SIG-M5 (cell line): ENCODE measurements at places on chromosomes 12 and 14.
A peak's percentile ranks its signal among the peaks of the same experiment; 100 is the strongest.

GRCh38 chr12:14260011-14260993 lies 105.2 kb upstream of the ATF7IP start:
- DNase-seq = no peak

DNA sequence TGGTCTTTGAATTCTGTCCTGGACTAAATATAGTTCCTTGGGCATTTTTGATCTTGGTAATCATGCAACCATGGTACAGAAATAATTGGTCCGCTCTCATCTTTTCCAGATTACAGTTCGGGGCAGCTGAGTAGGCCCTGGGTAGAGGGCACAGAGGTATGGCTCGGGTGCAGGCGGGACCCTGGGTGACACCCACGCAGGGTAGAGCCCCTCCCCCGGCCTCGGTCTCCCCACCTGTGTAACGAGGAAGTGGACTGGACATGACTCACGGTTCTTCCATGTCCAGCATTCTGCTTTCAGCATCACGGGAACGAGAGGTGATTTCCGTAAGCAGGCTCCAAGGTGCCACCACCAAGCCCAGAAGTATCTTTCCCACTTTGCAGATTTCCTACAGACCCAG lies 91.0 kb upstream of the DIO3 start:
- DNase-seq = no peak

DNA sequence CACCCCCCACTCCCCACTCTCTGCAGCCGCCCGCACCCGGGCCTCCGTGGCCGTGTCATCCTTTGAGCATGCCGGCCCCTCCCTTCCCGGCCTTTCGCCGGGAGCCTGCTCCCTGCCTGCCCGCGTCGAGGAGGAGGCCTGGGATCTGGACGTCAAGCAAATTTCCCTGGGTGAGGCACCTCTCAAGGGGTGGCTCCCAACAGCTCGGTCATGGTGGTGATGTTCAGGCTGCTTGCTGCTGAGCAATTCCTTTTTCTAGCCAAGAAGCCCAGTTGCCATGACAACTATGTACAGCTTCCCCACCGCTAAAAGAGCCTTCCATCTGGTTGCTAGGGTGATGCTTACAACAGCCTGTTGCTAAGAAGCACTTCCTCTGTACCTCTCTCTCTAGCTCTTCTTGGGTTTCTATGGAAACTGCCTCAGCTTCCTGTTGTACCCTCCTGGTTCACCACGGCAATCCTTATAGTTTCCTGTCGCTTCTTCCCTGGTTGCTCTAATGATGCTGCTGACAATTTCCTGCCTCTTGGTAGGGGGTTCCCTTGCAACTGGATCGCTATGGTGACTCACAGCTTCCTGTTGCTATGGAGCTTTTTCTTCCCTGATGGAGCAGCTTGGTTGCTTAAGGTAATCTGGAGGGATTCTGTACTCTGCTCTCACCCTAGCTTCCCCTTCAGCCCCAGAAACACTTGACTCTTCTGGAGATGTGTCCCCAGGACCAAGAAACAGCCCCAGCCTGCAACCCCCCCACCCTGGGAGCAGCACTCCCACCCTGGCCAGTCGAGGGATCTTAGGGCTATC lies 11.0 kb downstream of the ZNF219 start:
- peak; percentile 73 for DNase-seq

GRCh38 chr12:93229494-93230325 lies 148.0 kb upstream of the NUDT4 start:
- DNase-seq = no peak

DNA sequence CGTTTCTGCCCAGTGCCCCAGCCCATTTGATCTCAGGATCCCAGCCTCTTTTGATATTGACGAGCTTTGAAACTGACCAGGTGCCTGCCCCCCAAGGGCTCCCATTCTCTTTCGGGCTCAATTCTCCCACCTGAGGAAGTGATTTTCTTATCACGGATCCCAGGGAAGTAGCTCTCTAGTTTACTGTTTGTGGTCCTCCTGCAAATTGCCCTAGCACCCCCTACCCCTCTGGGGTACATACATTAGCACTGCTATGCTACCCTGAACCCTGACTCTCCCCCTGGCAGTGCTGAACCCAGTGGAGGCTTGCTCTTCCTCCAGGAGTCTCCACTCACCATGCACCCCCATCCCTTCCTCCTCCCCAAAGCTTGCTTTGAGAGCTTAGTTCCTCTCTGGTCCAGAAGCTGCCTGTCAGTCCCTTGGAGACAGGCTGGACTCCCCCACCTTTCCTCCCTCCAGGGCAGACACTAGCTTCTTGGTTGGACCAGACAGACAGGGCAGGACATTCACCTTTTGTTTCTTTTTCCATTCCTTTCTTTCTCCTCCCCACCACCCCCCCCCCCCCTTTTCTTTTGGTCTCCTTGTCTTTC lies 4.4 kb upstream of the TBX3 start:
- DNase-seq = no peak

- DNase-seq = no peak
These were observed 86.8 kb upstream of the TMEM132C start for GRCh38 chr12:128180166-128180565.

DNA sequence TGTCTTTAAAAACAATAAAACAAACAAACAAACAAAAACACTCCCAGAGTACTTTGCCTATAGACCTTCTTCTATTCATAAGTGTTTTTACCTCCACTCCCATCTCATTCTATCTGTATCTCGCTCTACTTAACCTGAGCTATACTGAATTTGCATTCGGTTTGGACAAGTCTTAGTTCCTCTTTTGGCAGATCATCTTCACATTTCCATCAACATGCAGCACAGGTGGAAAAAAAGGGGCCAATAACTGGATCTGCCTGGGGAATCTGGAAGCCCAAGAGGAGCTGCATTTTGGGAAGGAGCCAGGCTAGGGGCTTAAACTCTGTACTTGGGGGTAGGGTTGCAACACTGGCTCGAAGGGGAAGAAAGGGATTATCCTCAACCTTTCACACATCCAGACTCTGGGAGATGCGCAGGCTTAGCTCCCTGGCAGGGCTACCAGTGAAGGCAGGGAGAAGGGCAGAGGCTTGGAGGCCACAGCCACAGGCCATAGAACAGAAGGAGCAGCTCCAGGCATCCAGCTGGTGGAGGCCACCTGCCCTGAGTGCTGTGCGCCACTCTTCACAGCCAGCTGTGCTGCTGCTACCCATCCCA lies 4.1 kb downstream of the NINJ2 start:
- DNase-seq = no peak

DNA sequence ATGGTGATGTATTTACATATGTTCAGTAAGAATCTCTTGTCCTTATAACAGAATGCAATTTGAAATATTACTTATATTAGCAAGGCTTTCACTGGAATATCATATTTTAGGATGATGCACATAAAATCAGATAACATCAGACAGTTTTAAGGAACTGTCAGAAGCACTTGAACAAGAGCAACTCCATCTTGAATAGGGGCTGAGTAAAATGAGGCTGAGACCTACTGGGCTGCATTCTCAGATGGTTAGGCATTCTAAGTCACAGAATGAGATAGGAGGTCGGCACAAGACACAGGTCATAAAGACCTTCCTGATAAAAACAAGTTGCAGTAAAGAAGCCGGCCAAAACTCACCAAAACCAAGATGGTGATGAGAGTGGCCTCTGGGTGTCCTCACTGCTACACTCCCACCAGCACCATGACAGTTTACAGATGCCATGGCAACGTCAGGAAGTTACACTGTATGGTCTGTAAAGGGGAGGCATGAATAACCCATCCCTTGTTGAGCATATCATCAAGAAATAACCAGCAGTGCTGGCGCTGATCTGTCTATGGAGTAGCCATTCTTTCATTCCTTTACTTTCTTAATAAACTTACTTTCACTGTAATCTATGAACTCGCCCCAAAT lies 27.6 kb upstream of the ETV6 start:
- DNase-seq = no peak

DNA sequence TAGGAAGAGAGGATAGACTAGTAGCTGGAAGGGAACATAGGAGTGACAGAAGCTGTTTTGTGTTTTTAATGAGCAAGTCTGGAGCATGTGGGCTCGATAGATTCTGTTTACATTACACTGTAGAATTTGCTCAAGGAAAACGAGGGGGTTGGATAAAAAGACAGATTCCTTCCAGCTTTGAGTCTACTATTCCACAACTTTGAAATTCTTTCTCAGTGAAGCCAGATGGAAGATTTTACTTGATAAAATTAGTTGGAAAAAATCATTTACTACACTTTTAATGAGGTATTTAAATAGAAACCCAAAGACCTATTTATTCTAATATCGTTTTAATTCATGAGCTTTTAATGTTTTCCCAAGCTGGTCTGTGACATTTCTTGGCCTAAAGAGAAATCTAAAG lies 19.5 kb upstream of the EPS8 start:
- DNase-seq = no peak

DNA sequence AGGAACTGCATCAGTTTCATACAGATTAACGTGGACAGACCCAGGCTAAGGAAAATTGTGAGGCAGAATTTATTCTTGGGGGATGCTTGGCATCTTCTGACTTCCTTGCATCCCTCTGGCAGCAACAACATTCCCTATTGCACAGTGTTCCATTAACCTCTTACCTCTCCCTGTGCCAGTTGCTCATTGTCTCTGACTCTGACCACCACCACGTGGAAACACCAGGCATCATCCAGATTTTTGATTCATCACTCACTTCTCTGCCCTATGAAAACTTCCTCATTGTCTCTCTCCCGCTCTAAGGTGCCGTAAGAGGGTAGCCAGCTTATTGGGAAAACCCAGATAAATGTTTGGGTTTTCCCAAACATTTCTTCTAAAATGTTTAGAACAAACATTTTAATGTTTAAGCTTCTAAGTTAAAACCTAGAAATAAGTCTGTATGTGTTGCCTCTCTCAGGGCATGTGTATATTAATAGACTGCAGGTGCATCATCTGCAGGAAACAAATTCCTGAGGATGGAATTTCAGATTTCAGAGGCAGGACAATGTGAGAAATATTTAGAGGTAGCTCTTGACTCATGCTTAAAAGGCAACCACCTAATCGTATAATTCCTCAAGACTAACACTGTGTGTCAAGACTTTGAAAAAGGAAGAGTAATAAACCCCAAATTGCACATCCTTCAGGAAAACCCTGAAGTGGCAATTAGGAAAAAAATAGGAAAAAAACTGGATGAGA lies 64.5 kb upstream of the SLC35F4 start:
- no peak for DNase-seq

- DNase-seq = no peak
These were observed 172.0 kb upstream of the PELI2 start for GRCh38 chr14:55946231-55946630.

DNA sequence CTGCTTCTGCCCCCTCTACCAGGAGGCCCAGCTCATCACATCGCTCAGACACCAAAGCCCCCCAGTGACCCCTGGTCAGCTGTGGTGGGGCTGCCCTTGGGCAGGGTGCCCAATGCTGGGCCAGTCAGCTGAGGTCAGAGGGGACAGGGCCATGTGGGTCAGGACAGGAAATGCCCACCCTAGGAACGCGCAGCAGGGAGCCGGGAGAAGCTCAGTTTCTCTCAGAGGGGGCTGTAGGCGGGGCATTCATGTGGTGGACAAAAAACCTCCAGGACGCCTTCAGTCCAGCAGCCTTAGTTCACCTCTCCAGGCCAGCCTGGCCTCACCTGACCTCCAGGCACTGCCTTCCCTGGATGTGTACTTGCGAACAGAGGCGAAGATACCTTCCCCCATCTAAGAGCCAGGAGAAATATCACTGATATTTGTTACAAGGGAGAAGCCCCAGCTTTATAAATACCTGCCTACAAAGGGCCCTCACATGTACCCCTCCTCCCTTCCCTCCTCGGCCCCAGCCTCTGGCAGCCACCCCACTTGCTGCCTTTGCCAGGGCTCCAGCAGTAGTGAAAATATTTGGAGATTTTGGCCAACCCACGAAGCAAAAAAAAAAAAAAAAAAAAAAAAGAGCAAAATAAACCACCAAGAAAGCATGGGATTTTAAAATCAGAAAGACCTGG lies 41.9 kb upstream of the PLEKHG6 start:
- DNase-seq = no peak

DNA sequence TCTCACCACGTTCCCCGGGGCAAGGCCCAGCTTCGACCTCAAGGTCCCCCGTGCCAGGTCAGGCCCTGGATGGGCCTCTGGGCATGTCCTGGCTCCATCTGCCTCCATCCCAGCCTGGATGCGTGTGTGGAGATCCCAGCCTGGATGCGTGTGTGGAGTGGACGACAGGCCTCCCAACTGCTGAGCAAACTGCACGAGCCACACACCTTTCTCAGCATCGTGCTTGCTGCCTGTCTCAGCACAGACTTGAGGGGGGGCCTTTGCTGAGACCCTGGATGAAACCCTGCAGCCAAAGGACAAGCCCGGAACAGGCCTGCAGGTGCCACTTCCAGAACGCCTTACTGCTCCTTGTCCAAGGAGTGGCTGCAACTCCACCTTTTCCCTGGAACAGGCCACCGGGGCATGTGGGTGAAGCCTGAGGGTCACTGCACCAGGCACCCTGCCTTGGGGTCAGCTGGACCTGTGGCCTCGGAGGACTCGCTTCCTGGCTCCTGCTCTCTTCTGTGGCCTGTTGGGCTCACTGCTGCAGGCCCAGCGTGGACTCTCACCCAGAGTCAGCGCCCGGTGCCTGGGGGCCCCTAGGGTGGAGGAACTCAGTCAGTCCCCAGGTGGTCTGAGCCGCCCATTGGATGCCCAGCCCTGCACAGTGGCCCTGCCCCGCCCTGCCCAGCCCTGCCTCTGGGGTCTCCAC lies 176.0 kb downstream of the KIF26A start:
- no peak for DNase-seq
